LHCN-M2 (cell line): ENCODE measurements at places on chromosomes 5 and 9.

DNA sequence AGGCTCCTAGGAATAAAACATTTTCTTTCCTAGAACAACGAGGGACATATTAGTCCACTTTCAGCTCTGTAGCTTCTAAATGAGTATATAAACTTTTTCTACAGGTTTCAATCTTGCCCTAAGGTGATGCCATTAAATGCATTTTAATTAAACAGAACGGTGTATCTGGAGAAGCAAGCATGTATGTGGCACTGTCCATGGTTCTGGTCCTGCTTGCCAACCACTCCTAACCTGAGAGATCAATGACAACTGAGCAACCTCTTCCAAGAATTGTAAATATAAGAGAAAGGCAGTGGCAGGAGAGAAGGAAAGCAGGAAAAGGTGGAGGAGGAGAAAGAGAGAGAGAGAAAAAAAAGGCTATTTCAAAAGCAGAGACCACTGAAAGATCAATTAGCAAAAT lies 95.6 kb upstream of the SPOCK1 start:
- DNase-seq: no peak

GRCh38 chr5:56737002-56737621 lies 78.2 kb upstream of the MAP3K1 start:
- DNase-seq: no peak

- no peak for DNase-seq
These were observed 104.8 kb upstream of the LMX1B start for GRCh38 chr9:126508928-126509327.

DNA sequence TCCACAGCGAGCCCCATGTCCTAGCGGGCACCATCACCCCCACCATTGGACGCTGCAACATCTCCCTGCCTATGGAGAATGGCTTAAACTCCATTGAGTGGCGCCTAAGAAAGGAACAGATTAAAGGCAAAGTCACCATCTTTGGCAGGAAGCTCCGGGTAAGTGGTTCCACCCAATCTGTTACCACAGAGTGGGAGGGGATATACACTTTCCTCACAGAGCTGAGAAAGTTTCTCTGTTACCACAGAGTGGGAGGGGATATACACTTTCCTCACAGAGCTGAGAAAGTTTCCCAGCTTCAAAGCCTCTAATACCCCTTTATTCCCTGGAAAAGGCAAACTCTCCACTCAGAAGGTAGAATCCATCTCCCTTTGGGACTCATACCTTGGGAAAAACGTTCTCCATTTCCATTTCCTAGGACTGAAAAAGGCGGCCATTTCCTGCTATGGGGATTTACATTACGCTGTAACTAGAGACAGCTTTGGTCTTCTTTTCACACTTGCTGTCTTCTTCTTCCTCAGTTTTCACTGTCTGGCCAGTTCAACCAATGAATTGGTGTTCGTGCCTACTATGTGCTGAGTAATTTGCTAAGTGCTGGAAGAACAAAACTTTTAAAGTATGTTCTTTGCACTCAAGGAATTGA lies 63.4 kb upstream of the WWC1 start:
- DNase-seq: no peak

- DNase-seq: no peak
These were observed 670.4 kb upstream of the CDH6 start for GRCh38 chr5:30523061-30523460.

DNA sequence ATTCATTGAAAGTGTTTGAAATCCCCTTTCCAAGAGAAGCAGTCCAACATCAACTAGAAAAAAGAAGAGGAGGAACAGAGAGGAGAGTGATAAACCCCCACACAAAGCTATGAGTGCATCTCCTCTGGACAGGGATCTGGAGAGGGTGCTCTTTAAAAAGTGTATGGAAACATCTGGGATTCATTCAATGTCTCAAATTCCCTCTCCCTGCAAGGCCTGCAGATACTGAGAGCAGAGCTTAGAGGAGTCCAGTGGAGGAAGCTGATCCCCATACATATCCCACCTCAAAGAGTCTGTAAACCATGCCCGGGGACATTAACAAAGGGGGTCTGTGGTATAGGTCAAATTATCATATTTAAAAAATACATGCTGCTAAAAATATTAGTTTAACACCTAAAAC lies 2.2 kb downstream of the SPOCK1 start:
- no peak for DNase-seq

- DNase-seq: peak; percentile 83
These were observed 2.5 kb downstream of the TLE1 start for GRCh38 chr9:81686614-81687520.

GRCh38 chr5:59537961-59538749 lies 355.4 kb downstream of the PDE4D start:
- no peak for DNase-seq
